ENCODE measurements at places on chromosomes 6 and 20.

DNA sequence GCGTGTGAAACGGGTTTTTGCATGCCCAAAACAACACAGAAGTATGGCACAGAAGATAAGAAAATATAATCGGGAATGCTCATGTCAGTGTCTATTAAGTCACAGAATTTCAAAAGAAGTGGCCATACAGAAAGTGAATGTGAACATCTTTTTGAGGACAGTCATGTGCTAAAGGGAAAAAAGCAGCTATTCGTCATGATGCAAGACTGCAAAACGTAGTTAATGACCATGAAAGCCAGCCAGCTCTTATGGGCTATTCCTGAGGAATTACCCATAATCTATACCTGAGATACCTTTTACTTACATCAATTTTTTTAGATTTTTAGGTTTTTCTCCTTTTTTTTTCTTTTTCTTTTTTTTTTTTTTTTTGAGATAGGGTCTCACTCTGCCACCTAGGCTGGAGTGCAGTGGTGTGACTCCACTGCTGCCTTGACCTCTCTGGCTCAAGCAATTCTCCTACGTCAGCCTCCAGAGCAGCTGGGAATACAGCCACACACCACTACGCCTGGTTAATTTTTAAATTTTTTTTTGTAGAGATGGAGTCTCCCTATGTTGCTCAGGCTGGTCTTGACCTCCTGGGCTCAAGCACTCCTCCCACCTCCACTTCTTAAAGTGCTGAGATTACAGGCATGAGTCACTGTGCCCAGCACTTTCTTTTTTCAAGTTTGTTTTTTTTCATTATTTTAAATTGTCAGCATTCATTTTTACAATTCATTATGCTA, 18.1 kb upstream of the ZBP1 start:
- no peak for DNase-seq

DNA sequence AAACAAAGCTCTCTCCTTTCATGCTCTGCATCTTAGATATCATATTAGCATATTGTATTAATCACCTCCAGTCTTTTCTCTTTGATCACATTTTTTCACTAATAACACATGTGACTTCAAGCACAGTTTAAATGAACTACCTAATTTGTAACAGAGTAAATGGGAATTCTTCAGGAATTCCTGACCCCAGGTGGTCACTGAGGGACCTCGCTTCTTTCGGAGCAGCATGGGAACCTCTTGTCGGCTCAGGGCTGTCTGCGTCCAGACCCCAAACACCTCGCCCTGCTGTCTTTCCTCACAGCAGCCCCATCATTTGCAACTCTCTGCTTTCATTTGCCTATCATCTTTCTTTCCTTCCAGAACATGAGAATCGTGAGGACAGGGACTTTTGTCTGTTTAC, 103.5 kb downstream of the DACT2 start:
- no peak for DNase-seq

GRCh38 chr20:14220986-14221385, 116.4 kb downstream of the FLRT3 start:
- DNase-seq = no peak

DNA sequence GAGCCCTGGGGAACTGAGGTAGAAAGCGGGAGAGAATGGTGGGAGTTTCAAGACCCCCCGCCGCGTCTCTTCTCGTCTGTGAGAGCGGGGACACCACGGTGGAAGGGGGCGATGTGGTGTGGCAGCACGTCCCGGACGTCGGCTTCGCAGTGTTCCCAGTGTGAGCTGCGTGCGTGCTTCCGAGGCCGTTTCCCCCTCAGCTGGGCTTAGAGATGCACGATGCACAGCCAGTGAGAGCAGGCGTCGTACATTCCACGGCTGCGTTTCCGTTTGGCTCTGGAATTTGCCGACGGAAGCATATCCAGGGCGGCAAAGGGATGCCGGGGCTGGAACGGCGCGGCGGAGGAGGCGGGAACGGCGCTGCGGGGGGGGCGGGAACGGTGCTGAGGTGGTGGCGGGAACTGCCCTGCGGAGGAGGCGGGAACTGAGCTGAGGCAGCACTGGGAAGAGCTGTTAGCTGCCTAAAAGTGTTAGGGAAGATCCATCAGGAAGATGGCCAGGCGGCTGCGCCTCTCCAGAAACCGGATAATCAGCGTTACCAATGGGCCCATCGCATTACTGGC, 37.7 kb downstream of the KIF25 start:
- DNase-seq = no peak

DNA sequence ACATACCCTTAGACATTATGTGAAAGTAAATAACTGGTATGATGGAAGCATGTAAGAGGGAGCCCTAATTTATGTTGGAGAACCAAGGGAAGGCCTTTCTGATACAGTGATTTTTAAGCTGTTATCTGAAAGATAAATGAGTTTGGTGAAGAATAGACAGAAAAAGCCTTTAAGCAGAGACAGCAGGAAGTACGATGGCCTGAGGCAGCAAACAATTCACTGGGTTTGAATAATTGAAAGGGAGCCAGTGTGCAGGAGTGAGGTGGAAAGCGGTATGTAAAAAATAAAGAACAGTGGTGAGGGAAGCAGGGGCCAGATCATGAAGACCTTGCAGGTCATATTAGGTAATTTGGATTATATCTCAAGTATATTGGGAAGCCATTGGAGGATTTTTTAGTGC, 4.1 kb upstream of the RAB23 start:
- DNase-seq = no peak

DNA sequence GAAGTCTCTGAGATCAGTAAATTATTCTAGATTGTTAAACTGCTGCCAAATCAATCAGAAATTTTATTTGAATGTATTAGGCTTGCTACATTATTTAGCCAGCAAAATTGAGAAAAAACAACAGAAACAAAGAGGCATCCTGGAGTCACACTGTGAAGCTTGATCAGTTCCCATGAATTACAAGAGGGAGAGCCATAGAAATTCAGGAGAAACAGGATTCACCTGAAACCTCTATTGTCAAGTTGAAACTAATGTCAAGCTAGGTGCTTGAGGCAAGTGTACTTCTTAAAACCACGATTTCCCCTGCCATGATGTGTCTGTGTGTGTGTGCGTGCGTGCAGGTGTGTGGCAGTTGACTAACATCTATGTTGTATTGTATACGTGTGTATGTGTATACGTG, 439.1 kb upstream of the NOX3 start:
- no peak for DNase-seq

DNA sequence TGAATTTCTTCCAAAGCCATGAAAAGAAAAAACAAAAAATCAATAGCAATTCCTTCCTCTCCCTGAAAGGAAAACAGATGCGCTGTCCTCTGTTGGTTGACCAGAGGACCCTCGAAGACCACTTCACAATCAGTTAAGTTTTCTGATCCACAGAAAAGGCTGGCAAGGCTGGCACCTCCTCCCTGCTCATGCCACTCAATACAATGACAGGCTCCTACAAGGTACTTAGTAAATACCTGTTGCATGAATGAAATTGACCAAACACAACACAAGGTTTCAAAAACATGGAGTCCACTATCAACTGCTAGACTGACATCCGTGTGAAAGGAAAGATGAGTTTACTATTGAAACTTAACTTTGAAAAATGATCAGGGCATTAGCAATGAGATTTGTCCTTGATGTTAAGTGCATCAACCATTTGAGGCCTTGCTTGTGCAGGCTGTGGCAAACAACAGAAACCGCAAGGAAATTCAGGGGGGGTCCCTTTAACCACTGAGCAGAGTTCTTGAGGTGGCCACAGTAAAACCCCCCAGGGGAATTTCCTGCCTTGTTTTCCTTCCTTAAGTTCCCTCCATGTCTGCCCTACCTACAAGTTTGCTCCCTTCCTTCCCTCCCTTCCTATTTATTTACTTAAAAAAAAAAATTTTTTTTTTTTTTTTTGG, 27.9 kb upstream of the RTF2 start:
- peak; percentile 13 for DNase-seq

GRCh38 chr20:59752101-59752586, 147.8 kb downstream of the PHACTR3 start:
- no peak for DNase-seq

- DNase-seq = no peak
These were observed 70.6 kb upstream of the CCN2 start for GRCh38 chr6:132021552-132022375.

GRCh38 chr6:31621320-31621939, 915 bp downstream of the PRRC2A start:
- DNase-seq = no peak

DNA sequence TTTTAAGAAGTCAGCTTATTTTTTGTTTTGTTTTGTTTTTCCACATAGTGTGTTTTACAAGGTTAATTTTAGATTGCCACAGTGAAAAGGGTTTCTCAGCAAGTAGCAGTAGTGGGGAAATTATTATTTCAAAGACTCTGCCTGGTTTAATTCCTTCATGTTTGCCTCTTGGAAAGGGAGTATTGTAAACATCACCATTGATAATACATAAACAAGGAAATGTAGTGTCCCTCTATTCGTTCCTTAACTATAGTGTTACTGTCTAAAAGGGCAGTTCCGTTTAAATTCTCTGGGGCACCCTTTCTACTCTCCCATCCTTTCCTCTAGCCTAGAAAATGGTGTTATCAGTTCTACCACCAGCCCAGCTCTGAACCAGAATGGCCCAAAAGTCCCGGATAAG, 391.0 kb upstream of the SOX4 start:
- DNase-seq = no peak

GRCh38 chr6:44456070-44456965, 68.8 kb downstream of the CDC5L start:
- DNase-seq = peak; percentile 8

DNA sequence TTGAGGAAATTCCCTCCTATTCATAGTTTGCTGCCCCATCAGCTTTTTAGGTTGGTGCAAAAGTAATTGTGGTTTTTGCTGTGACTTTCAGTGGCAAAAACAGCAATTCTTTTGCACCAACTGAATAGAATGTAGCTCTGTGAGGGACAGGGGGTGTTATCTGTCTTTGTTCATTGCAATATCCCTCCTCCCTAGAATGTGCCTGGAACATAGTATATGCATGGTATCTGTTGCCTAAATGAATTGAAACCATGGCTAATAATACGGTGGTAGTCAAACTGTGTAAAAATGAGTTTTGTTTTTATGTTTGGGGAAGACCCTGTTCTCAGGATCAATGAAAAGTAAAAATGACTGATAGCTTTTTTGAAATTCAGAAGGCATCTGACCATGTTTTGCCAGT, 45.1 kb downstream of the SCAND1 start:
- DNase-seq = no peak

DNA sequence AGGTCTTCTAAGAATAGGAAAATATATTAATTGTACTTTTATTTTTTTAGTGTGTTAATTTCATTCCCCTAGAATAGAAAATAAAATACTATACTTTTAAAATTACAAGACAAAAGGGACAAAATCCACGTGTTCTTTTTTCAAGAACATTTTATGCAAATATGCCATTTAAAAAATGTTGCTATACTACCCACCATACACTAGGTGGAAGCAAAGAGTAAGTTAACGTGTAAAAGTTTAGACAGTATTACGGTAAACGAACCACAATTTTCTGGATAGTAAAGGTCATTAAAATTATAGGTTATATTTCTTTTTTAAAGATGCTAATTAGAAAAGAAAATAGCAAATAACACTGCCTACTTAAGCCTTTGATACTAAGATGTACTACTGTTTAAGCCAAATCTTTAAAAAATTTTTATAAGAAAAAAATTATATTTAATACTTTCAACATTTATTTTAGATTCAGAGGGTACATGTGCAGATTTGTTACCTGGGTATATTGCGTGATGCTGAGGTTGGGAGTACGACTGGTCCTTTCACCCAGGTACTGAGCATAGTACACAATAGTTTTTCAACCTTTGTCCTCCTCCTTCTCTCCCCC, 287.6 kb downstream of the PHF3 start:
- DNase-seq = peak; percentile 6

DNA sequence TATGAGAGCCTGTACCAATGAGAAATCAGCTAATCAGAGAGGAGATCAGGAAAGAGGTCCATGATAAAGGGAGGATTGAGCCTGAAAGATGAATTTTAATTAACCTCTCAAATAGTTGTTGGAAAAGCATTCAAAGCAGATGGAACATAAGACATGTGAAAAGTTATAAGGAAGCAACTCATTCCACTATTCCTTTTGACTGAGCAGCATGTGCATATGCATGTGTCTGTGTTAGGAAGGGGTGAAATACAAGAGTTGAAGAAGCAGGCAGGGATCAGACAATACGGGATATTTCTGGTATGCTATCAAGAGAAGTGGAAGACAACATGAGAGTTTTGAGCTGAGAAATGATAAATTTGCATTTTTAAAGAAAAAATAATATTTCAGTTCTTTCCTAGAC, 624.8 kb upstream of the PTCHD4 start:
- no peak for DNase-seq

- DNase-seq = no peak
These were observed 37.3 kb downstream of the TFEB start for GRCh38 chr6:41697861-41698781.

DNA sequence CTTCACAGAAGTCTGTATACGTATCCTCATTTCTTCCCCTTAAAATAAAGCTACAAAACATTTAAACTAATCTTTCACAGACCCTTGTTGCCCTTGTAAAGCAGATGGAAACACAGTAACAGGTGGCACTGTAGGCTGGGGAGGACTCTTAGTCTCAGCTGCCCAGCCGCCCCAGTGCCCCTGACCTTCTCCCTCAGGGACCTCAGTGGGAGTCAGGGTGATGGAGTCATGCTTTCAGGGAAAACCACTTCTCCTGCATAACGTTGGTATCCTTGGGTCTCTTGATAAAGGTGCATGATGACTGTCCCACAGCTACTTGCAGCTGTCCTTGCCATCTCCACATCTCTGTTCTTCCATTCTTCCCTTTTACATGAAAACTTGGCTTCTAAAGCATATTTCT, 198.6 kb downstream of the CDKAL1 start:
- no peak for DNase-seq

DNA sequence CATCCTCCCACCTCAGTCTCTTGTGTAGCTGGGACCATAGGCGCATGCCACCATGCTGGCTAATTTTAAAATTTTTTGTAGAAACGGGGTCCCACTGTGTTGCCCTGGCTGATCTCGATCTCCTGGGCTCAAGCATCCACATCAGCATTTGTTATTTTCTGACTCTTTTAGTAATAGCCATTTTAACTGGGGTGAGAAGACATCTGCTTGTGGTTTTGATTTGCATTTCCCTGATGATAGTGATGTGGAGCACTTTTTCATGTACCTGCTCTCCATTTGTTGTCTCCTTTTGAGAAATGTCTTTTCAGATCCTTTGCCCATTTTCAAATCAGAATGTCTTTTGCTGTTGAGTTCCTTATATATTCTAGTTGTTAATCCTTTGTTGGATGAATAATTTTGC, 22.2 kb upstream of the TULP4 start:
- DNase-seq = no peak

DNA sequence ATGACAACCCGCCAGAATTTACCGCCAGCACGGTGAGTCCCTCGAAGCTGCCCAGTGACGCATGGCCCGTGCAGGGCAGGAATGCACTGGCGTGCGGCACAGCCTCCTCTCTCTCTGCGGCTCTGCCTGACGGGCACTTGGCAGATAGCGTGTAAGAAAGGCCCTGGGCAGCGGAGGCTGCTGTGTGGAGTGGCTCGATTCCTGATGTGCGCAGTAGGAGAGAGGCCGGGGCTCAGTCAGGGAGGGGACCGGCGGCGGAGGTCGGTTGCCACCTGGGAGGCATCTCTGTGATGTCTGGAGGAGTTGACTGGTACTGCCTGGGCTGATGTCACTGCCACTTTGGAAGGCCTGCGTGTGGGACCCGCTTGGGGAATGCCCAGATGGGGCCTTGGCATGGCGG, 170.7 kb downstream of the TAF4 start:
- peak; percentile 67 for DNase-seq

GRCh38 chr6:113763876-113764275, 93.3 kb upstream of the MARCKS start:
- no peak for DNase-seq

- no peak for DNase-seq
These were observed 39.2 kb downstream of the MMUT start for GRCh38 chr6:49423817-49424216.

- no peak for DNase-seq
These were observed 39.0 kb downstream of the SYTL3 start for GRCh38 chr6:158688860-158689259.
